ENCODE measurements at places on chromosomes 2 and 18.

DNA sequence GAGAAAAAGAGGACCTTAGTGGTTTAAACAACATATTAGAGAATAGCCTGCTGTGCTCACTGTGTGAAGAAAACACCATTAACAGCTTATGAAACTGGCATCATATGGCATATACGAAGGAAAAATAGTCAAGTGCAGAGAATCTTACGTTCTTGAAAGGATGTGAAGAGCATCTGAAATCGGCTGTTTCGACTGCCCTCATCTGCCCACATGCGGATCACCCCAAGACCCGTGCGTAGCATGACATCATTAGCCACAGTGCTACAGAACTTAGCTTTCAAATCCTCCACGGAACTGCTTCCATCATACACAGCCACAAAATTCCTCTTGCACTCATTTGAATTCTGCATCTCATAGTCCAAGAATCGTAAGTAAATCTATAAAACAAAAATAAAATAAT is 84.3 kb downstream of the NETO1 start:
- no peak for DNase-seq

- peak; percentile 32 for DNase-seq
These were observed 211.0 kb downstream of the KCNE4 start for GRCh38 chr2:223262946-223263345.

- DNase-seq: no peak
These were observed 47.4 kb upstream of the POLE4 start for GRCh38 chr2:74911061-74911460.

DNA sequence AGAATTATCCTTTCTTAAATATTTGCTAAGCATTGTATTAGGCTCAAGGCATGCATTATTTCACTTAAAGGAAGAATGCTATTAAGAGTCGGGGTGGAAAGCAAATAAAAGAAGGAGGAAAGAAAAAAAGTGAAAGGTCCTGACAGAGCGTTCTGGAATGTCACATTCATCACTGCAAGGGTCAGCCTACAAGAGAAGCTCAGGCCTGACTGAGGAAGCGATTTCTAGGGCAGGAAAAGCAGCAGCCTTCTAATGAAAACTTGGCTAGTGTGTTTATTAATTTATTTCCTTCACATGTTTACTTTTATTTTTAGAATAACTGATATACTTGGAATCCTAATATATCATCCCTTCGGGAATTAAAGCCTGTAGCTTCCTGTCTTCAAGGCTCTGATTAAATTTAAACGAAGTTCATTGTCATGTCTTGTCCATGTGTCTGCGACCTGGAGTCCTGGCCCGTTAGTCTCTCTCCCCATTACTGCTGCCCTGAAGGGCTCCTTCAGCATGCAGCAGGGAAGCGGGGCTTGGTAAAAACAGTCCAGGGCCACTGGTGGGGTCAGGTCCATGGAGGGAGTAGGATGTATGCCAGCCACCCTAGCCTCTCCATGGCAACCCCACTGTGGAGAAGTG is 119.2 kb upstream of the CCDC68 start:
- no peak for DNase-seq

DNA sequence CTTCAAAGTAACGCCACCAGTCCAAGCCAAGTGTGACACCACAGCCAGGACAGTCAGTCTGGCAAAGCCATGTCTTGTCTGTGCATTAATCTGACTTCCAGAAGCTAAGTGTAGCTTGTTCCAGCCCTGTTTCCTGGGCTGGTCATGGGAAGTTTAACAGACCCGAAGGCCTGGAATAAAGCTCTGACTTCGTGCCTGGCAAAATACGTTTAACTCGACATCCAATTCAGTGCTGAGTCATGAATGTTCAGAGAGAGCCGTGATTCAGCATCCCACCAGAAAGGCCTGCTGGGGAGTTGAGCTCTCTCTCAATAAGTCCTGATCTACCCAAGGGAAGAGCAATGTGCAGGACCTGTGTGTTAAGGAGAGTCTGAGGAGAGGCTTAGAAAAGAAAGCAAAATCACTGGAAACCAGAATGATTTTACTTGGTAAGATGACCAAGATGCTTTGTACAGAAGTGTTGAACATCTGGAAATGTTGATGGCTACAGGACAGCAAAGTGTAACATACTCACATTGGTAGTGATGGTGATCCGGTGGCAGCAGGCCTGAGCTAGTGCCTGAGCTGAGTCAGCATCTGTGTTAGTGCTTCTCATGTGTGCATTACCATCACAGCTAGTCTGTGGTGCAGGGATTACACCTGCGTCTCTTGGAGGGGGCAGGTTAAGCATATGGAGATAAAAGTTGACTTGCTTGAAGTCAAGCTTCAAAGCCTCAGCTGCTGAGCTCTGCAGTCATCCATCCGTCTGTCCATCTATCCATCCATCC is 743.7 kb upstream of the HS6ST1 start:
- peak; percentile 46 for DNase-seq
